ENCODE measurements at places on chromosomes 5 and 9.

- DNase-seq, result no peak
These were observed 99.7 kb downstream of the PCSK1 start for GRCh38 chr5:96333391-96333790.

GRCh38 chr5:95846554-95847260, 24.2 kb upstream of the GLRX start:
- peak; percentile 45 for DNase-seq

- no peak for DNase-seq
These were observed 219.2 kb upstream of the RAI14 start for GRCh38 chr5:34436761-34437501.

DNA sequence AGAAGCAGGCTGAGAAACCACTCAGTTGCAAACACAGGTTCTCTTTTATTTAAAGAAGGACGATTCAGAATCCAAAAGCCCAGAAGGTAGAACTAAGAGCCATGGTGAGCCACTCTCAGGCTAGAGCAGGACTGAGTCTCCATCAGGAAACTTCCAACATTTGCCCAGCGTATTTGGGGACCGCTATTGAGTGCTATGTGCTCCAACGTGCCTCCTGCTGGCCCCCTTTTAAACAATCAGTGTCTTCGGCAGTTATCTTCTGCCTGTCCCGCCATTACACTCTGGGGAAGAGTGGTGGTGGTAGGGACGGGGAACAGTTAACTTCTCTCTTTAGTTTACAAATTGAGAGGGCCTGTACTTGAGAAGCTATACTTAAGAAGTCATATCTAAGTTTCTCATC, 78.1 kb downstream of the DENND1A start:
- no peak for DNase-seq

GRCh38 chr5:176577312-176578176, 28.4 kb downstream of the CDHR2 start:
- DNase-seq, result no peak

DNA sequence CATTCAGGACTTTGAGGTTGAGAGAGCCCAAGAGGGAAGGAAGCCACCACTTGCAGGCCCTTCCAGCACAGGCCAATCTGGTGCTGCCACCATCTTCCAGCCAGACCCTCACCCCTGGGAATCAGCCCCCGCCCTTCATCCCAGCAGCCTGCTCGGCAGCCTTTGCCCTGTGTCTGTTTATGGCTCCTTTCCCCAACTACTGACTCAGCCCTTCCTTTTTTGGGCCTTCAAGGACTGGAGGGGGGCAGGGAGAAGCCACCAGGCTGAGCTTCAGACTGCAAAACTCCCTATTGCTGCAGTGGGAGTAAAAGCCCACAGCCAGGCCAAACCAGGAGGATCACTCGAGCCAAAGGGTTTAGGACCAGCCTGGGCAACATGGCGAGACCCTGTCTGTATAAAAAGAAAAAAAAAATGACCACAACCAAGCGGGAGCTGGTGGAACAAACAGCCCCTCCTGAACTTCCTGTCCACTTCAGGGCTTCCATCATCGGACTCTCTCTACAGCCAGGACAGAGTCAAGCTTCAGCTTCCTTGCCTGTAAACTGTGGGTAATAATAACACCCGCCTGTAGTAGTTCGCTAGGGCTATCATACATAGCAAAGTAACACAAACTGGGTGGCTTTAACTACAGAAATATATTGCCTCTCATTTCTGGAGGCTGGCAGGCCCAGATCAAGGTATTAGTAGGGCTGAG, 85.9 kb upstream of the IL17B start:
- DNase-seq, result no peak

DNA sequence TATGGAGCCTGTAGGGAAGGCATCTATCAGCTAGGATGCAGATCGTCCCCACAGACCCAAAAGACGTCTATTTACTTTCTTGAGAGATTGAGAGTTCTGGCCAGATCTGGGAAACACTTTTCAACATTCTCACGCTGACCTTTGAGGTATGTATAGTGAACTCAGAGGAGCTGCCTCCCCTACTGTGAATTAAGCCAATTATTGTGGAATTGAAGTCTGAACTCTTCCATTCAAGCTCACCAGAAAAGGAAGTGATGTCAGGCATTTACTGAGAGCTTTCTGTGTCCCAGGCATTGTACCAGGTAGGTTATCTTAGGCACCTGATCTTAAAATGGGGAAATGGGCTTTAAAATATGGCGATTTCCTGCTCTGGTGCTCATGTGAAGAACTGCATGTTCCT, 136.5 kb downstream of the SV2C start:
- no peak for DNase-seq

DNA sequence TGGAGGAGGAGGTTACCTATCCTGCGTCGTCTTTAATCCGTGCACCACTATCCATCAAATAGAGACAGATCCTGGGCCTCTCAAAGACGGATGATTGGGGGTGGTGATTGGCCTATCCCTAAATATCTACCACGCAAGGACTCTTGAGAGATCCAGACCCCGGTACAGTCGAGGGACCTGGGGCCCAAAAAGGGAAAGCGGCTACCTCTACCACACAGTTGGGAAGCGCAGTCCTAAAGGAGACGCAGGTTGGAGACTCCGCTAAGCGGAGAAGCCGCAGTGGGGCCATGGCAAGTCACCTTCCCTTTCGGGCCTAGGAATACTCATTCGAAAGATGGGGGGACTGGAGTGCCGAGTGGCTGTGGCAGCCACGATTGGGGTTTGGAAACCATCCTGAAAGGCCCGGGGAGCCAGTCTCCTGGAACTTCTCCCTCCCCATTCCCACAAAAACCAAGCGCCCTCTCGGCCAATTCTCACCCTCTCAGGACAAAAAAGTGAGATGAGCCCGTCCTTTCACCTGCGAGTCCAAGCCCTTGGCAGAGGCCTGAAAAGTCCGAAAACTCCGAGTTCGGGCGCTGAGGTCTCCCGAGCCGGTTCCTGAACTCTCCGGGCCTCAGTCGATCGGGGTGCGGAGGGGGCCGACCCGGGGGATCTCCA, 499 bp upstream of the FOXE1 start:
- no peak for DNase-seq

DNA sequence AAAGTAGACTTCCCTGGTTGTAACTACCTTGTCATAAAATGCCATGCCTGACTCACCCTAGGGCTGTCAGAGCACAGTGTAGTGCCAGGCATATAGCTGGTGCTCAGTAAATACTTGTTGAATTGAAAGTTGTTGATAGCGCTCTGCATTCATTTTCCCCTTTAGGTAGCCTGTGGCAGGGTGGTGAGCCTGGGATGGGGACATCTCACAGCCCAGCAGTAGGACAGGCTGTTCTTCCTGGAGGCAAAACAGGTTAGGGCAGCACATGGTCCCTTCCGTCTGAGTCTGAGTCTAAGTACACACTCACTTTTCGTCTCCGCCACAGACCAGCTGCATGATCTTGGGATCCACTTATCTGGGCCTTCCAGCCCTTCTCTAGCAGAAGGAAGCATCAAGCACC, 401.9 kb downstream of the ZSWIM6 start:
- DNase-seq, result no peak

DNA sequence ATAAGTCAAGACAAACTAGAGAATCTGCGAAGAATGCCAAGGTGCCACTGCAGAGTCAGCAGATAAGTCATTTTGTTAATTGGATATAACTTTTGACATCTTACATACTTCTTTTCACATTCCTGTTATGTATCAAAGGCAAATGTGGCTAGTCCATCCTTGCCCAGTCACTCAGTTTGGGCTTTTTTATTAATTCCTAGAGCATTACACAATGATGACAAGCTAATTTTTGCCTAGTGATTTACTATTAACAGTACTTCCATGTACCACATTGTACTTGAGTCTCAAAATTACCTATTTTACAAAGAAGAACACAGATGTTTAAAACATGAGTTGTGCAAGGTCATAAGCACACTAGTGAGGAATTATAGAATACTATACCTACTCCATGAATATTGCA, 680.8 kb downstream of the DNAH5 start:
- DNase-seq, result no peak

DNA sequence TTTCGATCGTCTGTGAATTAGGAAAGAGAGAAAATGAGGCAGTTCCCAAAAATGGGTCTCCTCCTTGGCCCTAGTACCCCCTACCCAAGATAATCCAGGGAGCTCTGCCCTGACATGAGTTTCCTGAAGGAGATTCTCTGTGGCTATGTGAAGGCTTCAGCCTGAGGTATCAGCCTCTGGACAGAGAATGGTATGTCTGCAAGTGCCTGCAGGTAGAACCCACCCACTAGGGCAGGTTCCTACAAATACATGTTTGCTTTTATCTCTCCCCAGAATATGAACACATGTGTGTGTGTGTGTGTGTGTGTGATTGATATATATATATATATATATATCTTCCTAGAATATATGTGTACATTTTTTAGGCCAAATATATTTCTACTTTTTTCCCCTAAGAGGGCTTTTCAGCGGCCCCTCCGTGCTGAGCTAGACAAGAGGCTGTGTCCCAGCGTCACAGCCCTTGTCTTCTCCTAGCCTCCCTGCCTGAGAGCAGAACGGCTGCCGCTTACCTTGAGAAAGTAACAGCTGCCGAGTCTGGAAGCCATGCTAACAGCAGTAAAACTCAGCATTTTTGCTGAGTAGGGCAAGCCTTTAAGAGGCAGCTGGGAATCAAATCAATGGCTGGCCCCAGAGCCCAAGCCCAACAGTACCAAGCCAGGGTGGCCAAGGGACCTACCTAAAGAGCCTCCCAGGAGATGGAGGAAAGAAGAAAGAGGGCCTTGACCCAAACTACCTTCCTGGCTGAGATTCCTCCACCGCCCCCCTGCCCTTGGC, 2.1 kb downstream of the BRINP1 start:
- no peak for DNase-seq

DNA sequence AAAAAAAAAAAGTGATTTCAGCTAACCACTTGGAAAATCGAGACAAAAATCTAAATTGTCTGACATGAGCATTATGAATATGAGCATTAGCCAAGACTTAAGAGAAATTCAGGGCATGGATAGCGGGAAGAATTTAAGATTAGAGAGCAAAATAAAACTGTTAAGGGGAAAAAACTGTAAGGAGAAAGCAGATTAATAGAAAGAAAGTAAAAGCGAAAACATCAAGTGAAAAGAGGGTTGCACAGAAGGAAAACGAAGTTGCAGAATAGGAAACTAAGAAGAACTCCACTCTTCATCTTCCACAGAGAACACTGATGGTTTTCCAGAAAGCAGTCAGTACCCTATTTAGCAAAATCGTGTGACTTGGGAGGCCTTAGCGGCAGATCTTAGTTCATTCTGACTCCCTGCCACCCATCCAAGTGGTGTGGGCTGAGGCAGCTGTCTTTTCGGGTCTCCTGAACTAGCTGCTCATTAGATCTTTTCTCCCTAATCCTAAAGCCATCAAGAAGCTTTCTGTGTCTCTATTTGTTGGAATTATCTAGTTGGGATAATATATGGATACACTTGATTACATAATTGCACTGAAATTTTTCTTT, 3.7 kb downstream of the NIM1K start:
- DNase-seq, result no peak

- DNase-seq, result no peak
These were observed 66.6 kb upstream of the SPATA31D4 start for GRCh38 chr9:81861644-81862043.

GRCh38 chr5:921456-922435, 29.1 kb downstream of the TRIP13 start:
- DNase-seq, result no peak

DNA sequence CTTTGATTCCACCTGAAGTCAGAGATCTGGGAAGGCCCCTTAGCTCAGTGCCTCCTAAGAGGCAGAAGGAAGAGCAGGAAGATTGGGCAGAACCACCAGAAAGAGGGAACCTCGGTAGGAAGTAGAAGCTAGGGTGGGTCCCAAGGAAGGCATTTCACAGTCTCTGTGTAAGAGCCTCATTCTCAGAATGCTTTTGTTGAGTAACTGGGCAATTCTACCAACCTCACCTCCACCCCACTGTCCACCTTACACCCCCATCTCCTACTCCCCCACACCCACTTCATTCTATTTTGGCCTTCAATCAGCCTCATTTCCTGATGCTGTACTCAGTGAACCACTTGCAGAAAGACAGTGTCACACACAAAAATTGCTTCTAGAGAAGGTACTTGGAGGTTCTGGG, 3.5 kb downstream of the HBEGF start:
- no peak for DNase-seq

DNA sequence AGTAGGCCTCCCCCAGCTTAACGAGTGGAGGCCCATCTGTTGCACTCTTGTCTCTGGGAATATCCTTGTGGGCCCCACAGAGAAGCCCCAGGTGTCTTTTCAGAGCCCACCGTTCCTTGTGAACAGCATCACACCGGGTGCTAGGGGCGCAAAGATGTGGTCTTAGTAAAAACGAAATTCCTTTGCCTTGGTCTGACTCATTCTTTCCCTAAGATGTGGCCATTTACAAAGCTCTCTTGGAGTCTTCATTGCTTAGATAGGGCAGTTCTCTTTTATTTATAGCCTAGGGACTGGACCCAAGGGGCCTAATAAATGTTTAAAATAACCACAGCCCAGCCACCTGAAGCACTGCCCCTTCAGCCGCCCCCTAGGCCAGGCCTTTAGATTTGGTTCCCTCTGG, 52.8 kb upstream of the RPL26L1 start:
- no peak for DNase-seq

DNA sequence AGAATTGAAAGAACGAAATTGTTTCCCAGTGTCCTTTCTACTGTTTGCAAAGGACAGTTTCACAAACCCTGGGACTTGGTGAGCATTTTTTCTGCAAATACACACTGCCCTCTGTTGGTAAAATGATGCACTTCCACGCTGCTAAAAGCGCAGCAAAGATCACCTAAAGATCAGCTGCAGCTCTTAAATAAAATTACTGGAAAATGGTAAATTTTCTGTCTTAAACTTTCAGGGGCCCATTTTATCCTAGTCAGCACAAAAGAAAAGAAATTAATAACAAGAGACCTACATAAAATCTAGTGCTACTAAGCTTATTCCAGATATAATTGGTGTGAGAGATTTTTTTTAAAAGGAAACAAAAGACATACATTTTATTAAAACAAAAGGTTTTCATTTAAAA, 566.0 kb downstream of the CAAP1 start:
- DNase-seq, result peak; percentile 60

DNA sequence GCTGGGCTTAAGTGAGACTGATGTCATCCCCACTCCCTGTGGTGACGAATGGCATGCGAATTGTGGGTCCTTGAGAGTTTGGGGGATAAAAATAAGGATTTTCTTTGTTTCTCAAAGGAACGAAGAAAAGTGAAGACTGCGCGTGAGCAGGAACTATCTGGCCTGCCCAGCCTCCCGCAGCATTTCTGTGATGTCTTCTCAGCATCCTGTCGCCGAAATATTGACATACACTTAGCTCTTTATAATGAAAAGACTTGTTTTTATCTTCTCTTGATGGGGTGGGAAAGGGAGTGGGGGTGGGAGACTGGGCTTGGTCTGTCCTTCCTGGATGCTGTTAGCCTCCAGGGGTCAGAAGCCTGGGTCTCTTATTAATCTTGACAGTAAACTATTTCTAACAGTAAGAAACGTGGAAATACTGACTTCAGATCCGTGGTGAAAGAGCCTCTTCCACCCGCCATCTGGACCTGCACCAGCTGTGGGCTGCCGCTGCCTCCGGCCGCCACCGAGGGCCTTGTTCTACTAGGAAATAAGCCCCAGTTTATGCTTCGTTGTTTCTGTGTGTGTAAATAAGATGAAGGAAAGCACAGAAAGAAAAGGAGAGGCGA, 239.6 kb downstream of the FANCC start:
- DNase-seq, result no peak

DNA sequence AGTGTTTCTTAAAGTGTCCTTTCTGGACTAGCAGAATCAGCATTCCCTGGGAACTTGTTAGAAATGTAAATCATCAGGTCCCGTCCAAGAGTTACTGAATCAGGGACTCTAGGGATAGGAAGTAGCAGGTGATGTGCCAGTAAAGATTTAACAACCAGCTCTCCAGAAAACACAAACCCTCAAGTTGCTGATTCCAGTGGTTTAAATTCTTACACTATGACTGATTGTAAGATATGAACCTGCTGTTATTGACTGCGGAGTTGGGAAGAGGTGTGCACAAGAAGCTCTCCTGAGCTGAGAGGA, 39.1 kb upstream of the BASP1 start:
- DNase-seq, result no peak
